ENCODE measurements at places on chromosomes 5 and 9. TPM values are rescaled to one million over a fixed set of nuclear protein-coding genes. Genes with fewer than 3 reads are reported as not detected.

The MSANTD3 gene
- total RNA-seq = 24.9 TPM

The ZNF883 gene
- 8.6 TPM for total RNA-seq

The MSX2 gene
- 37.7 TPM for total RNA-seq

The FBXO10 gene
- 28.3 TPM for total RNA-seq

The CYSRT1 gene
- 5.6 TPM for total RNA-seq

The CCDC112 gene
- 30.9 TPM for total RNA-seq

The SAXO1 gene
- 44.0 TPM for total RNA-seq

The CWC27 gene
- total RNA-seq = 22.9 TPM

The NANS gene
- total RNA-seq = 82.5 TPM

The ASS1 gene
- 153 TPM for total RNA-seq

The PTTG1 gene
- 209 TPM for total RNA-seq

The UBAC1 gene
- total RNA-seq = 99.5 TPM

The FOXD4L4 gene
- total RNA-seq = not detected

The ADAMTS16 gene
- total RNA-seq = 0.37 TPM

The PCDHB15 gene
- total RNA-seq = 22.1 TPM

The SH3PXD2B gene
- 18.3 TPM for total RNA-seq

The MLANA gene
- not detected for total RNA-seq

The SPRY4 gene
- total RNA-seq = 5.3 TPM

The DBH gene
- total RNA-seq = not detected

The HRH2 gene
- total RNA-seq = 0.47 TPM

The SPINK4 gene
- not detected for total RNA-seq

The CER1 gene
- 0.25 TPM for total RNA-seq

The GMCL2 gene
- total RNA-seq = 11.0 TPM

The EQTN gene
- total RNA-seq = 33.0 TPM

The CCT5 gene
- total RNA-seq = 155 TPM

The MOB3B gene
- total RNA-seq = 17.5 TPM

The PCBD2 gene
- 13.4 TPM for total RNA-seq

All from testis (tissue), 5 donors.